B cell (primary cell): ENCODE measurements at places on chromosomes 13 and 19.

- DNase-seq, result peak; percentile 82
Observed at GRCh38 chr19:6125571-6125989, 9.9 kb upstream of the ACSBG2 start.

DNA sequence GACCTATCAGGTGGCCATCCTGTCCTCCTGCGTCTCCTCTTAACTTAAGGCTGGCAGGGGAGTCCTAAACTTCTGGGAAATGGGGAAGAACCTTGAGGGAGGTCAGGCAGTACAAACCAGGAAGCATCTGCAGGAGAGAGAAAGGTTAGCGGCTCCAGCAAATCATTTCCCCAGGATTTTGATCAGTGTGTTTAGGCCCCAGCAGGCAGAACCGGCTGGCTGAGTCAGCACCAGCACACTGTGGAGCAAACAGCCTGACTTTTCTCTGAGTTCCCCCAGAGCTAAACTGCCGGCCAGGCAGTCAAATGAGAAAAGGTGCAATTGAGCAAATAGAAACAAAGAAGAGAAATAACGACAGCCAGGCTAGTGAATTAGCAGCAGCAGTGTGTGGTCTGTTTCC, 46.7 kb upstream of the MEDAG start:
- DNase-seq, result no peak

DNA sequence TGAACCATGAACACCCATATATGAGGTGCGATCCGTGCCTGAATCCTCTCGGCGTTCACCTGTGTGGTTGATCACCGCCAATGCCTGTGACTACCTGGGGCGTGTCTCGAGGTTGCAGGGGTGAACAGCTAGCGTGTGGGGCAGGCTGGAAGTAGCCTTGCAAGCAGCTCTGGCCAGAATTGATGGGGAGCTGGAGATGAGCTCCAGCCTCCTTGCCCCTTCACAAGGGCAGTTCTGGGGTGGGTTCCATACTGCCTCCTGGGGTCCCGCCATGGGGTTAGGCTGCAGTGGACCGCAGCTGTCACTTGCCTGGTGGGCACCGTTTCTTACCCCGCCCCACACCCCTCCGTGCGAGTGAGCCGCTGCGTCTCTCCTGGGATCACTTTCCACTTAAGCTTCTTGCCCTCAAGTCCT, 154.5 kb upstream of the SOX1 start:
- no peak for DNase-seq

DNA sequence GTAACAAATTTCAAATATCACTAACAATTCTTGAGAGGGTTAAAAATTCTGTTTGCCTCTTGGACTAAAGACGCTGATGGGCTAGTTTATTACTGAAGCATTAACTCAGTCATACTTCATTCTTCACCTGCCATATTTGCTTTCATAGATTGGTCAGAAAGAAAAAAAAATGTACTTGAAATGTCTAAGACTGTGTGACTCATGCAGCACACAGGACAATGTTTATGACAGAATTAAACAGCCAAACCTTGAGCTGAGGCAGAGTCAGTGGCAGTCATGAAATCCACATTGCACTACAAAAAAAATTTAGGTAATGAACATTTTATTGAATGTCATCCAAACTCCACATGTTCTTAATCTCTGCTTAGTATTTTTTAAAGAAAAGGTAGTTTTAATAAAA, 135.6 kb downstream of the PRR20E start:
- no peak for DNase-seq

- no peak for DNase-seq
Observed at GRCh38 chr13:40876020-40876738, 86.8 kb downstream of the SLC25A15 start.

DNA sequence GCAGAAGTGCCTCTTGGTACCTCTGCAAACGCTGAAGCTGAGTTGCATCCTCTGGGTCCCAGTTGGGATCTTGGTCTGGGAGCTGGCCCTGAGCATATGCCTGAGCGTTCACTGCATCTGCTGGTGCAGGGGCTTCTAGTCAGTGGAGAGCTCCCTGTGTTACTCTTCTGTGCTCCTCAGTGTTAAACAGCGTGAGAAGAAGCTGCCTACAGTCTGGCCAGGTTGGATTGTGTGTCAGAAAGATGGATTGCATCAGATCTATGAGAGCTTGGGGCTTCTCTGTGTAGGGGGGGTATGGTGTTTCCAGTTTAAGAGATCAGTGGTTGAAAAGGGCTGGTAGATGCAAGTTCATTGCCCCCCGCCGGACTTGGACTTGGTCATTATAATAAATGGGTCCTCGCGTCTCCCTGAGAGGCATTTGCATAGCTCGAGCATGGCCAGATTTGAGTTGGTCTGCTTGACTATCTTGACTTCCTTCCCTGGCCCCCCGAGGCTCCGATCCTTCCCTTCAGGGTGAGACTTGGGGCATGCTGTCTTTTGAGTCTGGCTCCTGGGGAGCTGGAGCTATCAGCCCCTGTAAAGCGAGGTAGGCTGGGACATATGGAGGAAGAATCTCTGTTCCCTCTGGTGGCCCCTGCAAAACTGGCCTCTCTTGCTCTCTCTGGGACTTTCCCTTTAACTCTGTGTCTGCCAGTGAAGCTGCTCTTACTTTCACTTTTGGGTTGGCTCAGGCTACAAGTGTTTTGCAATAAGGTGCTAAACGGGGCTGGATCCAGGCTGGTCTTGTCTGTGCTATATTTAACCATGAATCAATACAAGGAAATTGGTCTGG, 52.9 kb downstream of the OR10H4 start:
- DNase-seq, result peak; percentile 59

- DNase-seq, result no peak
Observed at GRCh38 chr13:99564386-99564785, 63.1 kb downstream of the TM9SF2 start.

DNA sequence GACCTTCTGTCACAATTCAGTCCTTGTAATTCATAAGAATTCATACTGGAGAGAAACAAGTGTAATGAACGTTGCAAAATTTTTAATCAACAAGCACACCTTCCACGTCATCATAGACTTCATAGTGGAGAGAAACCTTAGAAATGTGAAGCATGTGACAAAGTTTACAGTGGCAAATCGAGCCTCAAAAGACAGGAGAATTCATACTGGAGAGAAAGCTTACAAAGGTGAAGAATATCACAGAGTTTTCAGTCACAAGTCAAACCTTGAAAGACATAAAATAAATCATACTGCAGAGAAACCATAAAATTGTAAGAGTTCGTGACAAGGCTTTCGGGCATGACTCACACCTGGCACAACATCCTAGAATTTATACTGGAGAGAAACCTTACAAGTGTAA, 24.6 kb downstream of the ZNF813 start:
- no peak for DNase-seq

GRCh38 chr19:30791088-30791487, 418.9 kb downstream of the ZNF536 start:
- no peak for DNase-seq

DNA sequence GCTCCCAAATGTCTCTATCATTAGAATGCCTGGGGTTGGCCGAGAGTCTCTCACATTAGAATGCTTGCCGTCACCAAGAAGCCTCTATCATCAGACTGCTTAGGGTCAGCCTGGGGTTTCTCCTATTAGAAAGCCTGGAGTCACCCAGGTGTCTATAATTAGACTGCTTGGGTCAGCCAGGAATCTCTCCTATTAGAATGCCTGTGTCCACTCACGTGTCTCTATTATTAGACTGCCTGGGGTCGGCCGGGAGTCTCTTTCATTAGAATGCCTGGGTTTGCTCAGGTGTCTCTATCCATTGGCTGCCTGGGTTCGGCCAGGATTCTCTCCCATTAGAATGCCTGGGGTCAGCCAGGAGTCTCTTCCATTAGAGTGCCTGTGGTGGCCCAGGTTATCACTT, 1453.1 kb downstream of the UQCRFS1 start:
- no peak for DNase-seq

- no peak for DNase-seq
Observed at GRCh38 chr19:49887037-49887664, 9.5 kb downstream of the IL4I1 start.

- no peak for DNase-seq
Observed at GRCh38 chr19:56142087-56142787, 1.1 kb downstream of the ZNF444 start.

DNA sequence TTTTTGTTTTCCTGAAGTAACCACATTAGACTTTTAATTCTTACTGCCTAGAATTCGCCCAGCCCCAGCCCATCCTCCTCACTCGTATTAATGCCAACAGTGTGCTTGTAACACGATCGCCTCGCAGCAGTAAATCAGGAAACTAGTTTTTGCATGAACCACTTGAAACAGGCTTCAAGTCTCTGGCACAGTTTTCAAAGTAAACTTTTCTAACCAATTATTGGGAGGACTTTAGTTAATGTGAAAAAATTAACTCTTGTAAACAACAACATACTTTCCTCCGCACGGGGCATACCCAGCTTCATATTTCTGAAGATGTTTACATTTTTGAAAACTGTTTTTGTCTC, 39.2 kb downstream of the TNFRSF19 start:
- peak; percentile 23 for DNase-seq

GRCh38 chr13:72469906-72470305, 257.5 kb downstream of the MZT1 start:
- no peak for DNase-seq

GRCh38 chr19:46759206-46759605, 13.0 kb upstream of the STRN4 start:
- DNase-seq, result no peak

DNA sequence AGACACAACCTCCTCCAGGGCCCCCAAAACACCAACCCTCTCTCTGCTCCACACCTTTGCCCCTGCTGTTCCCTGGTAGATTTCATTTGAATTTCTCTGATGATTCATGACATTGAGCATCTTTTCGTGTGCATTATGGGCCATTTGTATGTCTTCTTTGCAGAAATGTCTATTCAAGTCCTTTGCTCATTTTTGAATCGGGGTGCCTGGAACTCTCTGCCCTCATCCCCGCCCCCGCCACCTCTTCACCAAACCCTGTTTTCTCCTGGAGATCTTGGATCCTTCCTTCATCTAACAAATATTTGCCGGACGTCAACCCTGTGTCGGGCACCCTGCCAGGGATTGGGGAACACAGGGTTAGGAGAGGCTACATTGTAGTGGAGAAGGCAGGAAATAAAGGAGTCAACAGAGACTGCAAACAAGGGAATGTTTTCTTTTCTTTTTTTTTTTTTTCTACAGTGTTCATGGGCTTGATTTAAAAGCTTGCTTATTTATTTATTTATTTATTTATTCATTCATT, 25.5 kb upstream of the SLC1A5 start:
- DNase-seq, result no peak

GRCh38 chr13:113500530-113501265, 10.2 kb upstream of the DCUN1D2 start:
- no peak for DNase-seq

GRCh38 chr19:40165362-40165937, 25.8 kb upstream of the MAP3K10 start:
- peak; percentile 65 for DNase-seq

DNA sequence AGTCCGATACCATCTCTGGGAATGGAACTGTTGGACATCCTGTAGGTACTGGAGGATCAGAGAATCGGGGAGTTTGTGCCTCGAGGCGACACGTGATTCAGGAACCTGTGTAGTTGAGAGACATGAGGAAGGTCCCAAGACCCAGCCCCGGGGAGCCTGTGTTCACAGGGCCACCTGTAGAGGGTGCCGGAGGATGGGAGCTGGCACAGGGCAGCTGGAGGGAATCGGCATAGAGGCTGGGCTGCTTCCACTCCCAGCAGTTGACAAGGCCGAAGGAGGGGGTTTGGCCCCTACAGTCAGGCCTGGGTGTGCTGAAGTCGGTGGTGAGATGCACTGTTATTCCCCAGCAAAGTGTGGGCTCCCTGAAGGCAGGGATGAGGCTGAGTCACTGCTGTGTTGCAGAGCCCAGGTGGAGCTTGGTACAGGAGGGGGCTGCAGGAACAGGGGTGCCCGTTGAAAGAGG, 2.5 kb upstream of the ISYNA1 start:
- DNase-seq, result peak; percentile 61

GRCh38 chr19:14015524-14016035, 9.5 kb upstream of the RFX1 start:
- peak; percentile 78 for DNase-seq

DNA sequence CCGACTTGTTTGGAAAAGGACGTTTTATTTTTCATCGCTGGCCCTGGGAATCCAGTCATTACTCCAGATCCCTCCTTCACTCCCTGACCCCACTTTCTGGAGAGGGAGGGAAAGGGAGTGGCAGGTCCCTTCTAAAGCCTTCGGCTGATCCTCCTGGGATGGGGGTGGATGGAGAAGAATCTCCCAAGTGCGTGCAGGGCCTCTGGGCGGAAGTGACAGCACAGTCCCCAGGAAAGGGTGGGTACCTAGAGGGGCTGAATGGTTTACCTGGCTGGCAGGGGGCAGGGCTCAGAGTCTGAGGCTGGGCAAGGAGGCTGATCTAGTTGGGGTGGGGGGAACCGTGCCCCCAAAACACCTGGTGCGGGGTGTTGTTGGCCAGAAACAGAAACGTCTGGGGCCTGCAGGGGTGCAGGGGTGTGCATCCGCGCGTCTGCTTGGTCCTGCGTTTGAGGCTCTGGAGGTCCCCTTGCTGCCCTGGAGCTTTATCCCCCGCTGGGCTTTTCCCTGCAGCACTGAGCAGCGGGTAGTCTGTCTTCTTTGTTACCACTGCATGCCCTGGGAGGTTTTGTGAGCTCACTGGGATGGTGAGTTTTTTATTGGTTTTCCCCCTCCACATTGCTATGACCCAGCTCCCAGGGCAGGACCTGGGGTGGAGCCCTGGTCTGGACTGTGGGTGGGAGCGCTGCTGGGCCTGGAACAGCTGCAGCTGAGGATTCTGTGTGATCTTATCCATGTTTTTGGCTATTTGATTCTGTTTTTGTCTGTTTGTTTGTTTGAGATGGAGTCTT, 3.0 kb upstream of the ZNF628 start:
- no peak for DNase-seq

- no peak for DNase-seq
Observed at GRCh38 chr19:38653028-38653571, 5.7 kb downstream of the ACTN4 start.

- no peak for DNase-seq
Observed at GRCh38 chr19:49894879-49895565, 1.7 kb downstream of the IL4I1 start.

GRCh38 chr13:20553311-20553710, 13.6 kb upstream of the IFT88 start:
- DNase-seq, result no peak

- DNase-seq, result peak; percentile 72
Observed at GRCh38 chr13:114134111-114134943, 1.9 kb upstream of the RASA3 start.

DNA sequence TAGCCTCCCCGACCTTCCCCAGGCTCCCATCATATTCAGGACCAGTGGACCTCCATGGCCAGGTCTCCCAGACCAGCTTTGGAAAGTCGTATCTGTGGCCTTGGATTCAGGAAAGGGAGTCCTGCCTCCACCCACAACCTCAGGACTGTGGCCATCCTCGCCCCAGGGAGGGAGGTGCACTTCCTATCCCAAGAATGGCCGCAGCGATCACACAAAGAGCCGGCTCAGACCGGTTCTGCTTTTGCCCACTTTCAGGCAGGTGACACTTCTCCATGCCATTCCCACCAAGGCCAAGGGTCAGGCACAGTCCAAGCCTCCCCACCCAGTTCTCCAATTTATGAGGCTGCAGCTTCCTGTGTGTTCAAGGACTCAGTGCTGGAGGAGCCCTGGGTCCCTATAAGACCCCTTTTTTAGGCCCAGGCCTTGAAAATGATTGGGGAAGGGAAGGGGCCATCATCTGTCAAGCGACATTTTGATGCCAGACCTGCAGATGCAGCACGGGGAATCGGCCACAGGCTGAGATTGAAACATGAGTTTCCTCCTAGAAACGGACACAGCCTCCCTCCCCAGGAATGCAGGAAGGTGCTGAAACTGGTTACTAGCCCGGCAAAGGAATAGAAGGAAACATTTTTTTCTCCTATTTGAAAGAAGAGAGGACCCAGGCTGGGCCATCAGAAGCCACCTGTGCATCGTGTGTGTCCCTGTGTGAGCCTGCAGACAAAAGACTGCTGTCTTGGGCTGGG, 65.6 kb upstream of the USE1 start:
- DNase-seq, result no peak

GRCh38 chr19:55857149-55857548, 20.8 kb downstream of the NLRP4 start:
- DNase-seq, result peak; percentile 73
